Left ventricle myocardium inferior (tissue), 1 donor: ENCODE measurements at places on chromosomes 5 and 9. TPM values are rescaled to one million over a fixed set of nuclear protein-coding genes. Genes with fewer than 3 reads are reported as not detected.

Gene SELENOP
- 213 TPM for total RNA-seq

Gene SH3TC2
- 9.4 TPM for total RNA-seq

- no peak for DNase-seq
Measured at GRCh38 chr9:6356441-6356840, 28.3 kb downstream of the TPD52L3 start.

DNA sequence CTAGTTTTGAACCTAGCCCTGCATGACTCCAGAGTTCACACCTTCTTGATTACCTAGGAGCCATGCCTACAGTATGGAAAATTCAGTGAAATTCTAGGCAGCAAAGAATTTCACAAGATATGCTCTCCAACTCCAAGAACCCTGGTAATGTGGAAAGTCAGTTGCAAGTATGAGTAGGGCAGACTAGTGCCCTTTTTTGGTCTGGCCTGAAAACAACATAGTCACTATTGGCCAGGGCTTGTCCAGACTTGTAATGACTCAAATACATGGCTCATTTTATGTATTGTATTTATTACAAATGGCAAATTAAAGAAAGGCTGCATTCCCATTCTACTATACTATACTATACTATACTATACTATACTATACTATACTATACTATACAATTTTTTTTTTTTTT lies 160.4 kb downstream of the ESM1 start:
- no peak for DNase-seq

GRCh38 chr5:142680605-142681259 lies 5.2 kb downstream of the FGF1 start:
- no peak for DNase-seq

DNA sequence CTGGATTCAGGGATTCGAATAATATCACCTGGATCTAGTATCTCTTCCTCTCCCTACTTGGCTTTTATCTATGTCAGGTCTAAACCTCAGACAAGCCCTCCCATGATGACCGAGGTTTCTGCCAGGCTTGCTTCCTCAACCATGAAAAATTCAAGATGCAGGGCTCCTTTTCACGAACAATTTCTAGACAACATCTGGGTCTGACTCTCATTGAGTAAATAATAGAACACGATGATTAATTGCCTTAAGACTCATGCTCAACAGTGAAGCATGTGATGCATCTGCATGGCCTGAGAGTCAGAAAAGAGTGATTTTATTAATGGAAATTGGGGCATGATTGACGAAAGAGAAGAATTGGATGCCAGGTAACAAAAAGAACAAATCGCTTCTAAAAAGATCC lies 277.2 kb upstream of the ZNF608 start:
- DNase-seq, result no peak

DNA sequence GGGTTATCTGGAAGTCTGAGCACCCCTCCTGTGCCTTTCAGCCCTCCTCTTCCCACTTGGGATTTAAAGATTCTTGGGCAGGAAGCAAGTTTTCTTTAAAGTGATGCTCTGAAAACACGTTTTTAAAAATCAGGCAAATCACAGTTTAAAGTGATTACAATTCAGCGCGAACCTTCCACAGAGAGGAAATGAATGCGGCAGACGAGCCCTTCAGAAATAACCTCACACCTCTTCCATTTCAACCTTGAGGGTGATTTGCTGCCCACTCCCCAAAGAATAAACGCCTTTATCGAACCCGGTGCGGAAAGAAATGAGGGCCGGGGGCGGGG lies 2.3 kb upstream of the EFNA5 start:
- no peak for DNase-seq

GRCh38 chr9:5186416-5187169 lies 1.2 kb upstream of the INSL6 start:
- DNase-seq, result no peak

GRCh38 chr5:135891268-135891667 lies 4.4 kb downstream of the IL9 start:
- no peak for DNase-seq

DNA sequence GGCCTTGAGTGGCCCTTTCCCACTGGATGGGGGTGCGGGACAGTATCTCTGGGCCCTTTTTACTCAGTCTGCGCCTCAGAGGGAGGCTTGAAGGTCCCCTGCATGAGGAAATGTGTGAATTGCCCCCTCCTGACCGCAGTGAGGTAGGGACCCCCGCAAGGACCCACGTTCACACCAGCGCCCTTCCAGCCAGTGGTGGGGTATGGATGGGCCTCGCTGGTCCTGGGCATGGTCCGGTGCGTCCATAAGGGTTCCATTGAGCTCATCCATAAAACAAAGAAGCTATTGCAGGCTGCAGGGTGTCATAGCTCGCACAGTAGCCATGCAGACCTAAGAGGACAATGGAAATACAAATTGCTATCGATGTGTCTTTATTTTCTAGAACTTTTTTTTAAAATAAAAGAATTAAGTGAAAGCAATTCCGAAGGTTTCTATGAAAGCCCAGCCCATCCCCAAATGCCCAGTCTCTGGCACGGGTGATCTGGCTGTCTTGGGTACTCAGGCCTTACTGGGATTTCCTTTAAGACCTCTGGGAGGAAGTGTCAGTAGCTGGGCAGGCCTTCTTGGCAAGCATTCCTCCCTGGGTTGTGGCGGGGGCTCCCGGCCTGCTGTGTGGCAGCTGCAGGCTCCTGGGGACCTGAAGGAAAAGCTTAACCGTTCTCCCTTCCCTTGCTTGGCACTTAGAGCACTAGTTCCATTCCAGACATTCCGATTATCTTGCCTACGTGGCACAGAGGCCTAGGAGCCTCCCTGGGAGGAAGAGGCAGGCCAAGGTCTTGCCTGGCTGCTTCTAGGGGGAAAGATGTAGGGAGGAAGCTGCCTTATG lies 1.5 kb upstream of the SEMA5A start:
- no peak for DNase-seq

DNA sequence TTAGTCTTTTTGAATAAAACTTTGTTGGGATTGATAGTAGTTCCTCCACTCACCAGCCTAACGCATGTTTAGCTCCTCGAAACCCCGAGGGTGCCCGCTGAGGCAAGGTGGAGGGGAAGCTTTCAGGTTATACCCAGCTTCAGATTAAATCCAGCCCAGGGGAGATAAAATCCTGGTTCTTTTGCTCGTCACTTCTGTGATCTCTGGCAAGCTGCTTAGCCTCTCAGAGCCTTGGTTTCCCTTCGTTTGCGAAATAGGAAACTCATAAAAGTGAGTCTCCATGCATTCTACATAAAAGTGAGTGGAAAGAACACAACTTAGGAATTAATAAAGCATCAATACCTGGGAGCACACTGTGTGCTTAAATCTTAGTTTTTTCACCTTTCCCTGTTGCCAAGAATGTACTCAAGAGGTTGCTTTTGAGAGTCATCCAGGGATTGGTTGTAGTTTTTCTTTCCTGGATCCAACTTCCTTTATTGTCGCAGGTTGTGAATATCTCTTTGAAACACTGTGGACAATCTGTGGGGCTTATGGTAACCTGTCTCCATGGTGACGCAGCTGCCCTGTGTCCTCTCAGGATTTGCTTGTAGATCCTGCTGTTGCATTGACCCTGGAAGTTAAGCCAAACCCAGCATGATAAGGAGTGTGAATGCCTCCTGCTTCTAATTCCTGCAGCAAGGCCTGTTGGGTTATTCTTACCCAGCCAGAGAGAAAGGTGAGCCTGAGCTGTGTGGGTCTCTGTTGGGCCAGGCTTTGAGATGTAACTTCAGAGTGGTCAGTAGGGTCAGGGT lies 2.0 kb downstream of the GALNT12 start:
- DNase-seq, result no peak
